ENCODE measurements at places on chromosomes 7 and 10.

DNA sequence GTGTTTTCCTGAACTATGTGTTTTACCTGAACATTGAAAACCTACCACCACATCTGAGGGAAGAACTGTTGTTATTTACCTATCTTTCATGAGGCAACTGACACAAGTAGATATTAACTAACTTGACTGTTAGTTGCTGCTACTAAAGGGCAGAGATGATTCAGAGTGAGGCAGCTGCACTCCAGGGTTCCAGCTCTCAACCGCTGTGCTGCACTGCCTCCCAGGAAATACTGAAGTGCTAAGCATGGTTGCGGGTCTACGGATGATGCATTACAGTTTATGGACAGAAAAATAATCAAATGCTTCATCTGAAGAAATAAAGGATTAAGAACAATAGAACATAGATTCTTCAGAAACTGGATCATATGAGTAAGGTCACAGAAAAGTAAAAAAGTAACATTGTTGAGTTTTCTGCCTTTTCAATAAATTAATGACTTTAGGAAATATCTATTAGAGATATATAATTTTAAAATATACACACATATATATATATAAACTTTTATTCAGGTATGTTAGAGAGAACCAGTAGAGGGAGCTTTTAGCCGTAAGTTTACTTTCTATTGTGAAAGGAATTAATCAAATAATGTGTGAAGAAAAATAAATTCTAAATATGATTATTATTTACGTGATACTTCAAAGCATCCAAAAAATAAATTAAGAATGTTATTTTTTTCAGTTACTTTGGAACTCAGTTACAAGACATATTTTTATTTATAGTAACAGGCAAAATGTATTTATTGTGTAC lies 620.0 kb downstream of the CNTNAP2 start:
- no peak for DNase-seq

DNA sequence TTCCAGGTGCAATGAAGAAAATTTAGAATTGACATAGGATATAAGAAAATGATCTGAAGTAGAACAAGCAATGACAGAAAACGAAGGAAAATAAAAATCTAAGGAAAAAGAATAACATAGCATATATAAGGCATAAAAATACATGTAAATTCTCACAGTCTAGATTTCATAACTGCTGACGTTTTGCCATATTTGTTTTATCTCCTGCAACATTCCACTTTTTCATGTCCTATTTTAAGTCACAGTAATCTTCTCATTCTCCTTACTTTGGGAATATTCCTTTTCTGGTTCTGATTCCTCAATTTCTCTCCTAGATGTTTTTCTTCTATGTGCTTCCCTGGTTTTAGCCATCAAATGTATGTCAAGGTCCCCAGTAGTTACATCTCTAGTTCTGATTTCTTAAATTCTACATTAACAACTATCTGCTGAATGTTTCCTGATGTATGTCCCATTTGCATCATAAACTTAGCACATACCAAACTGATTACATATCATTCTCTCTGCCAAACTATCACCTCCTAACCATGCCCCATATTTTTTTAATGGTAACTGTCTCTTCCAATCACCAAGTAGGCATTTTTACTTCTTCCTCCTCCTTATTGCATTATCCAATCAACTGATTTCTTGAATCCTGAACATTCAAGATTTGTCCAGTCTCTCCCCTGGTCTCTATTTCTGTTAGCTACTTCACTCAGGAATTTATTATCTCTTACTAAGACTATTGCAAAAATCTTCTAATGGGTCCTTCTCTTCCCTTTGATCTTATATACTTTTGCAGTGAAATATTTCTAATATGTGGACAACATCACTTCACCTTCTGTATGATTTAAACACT lies 171.3 kb downstream of the DNAJC1 start:
- no peak for DNase-seq

- no peak for DNase-seq
Measured at GRCh38 chr7:12064586-12065127, 146.4 kb upstream of the TMEM106B start.

DNA sequence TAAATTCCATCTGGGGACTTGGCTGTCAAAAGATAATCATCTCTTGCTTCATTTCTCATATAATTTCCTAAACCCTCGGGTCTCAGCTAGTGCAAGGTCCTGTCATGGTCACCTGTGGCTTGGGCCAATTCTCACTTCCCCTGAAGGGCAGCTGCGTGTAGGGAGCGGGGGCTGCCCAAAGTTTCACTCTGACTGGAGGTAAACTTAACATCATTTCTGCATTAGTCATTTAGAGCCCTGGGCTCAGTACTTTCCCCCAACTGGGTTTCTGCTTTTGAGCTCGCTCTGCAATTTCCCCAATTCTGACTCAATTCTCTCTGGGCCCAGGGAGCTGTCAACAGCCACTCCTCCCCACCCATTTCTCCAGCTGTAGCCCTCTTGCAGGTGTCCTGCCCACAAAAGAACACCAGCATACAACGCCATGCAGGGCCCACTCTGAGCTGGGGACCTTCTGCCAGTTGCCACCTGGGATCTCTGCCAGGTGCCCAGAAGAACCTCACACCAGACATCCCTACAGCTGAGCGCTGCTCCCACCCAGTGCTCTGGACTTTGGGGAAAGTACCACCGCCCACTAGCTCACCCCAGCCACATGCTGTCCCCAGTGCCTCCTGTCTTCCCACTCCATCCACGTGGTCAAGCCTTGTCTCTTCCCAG lies 37.9 kb downstream of the VOPP1 start:
- DNase-seq: no peak

DNA sequence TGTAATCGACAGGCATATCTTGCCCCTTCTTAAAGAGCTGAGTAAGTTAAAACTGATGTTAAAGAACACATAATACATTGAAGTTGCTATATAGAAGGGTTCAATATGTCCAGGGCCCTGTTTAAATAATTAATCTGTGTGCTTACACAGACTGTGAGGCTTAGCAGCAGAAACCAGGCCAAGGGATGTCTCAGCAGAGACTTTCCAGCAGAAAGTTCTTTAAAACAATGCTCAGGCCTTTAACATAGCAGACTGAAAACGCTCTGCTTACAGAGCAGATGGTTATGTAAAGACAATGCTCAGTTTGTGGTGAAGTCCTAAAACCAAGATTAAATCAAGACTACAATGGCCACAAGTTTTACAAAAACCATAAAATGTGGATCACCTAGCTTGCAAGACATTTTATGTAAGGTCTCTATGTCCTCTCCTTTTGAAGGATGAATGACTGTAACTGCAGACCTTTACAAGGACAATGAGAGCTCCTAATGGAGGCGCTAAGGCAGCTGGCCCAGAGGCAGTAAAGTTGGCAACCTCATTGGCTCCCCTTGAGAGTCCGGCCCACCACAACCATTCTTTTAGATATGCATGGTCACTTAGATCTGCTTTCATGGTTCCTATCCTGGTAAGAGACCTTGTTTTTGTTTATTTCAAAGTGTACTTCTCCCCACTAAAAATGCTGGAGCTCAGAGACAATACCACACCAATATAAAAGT lies 56.3 kb downstream of the FZD1 start:
- no peak for DNase-seq

DNA sequence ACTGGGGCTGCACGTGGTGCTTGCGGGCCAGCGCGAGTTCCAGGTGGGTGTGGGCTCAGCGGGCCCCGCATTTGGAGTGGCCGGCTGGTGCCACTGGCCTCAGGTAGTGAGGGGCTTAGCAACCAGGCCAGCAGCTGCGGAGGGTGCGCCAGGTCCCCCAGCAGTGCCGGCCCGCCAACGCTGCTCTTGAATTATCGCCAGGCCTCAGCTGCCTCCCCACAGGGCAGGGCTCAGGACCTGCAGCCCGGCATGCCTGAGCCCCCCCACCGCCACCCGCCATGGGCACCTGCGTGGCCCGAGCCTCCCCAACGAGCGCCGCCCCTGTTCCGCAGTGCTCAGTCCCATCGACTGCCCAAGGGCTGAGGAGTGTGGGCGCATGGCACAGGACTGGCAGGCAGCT lies 185.4 kb downstream of the TPK1 start:
- no peak for DNase-seq

GRCh38 chr7:65938336-65938895 lies 43.6 kb downstream of the GUSB start:
- DNase-seq: no peak

DNA sequence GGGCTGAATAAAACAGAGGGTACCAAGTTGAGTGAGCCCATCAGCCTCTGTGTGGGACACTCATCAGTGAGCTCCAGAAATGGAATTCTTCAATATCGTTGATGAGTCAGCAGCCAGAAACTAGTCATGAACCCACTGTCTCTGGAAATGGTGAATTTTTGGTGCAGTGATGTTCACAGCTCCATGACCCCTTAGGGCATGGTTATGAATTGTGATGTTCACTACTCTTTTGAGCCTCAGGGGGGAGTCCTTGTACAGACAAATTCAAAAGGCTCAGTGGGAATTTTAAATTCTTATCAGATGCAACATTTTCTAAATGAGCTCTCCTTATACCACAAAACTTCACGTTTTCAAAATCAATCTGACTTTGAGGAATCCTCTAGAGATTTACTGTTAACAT lies 335.7 kb downstream of the PHTF2 start:
- no peak for DNase-seq

DNA sequence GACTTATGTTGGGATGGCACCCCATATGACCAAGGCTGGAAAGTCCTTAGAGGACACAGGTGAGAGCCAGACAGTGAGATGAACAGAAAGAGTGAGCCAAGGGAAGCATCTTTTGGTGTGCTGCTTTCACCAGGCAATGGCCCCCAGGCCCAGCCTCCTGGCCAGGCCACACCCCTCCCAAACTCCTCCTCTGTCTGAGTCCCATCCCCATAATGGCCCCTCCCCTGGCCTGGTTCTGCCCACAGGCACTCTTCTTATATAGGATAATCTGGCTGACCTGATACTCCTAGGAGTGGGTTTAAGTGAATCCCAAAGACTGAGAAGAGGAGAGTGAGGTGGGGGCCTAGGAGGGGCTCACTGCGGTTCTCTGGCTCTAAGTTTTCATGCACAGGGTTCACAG lies 252.5 kb downstream of the RPS24 start:
- no peak for DNase-seq

GRCh38 chr10:125815764-125816163 lies 7.3 kb downstream of the UROS start:
- DNase-seq: no peak

GRCh38 chr10:32327364-32327691 lies 19.6 kb downstream of the EPC1 start:
- no peak for DNase-seq

- DNase-seq: no peak
Measured at GRCh38 chr7:112023282-112023681, 182.9 kb downstream of the DOCK4 start.

- no peak for DNase-seq
Measured at GRCh38 chr7:76185187-76185896, 16.4 kb upstream of the SRRM3 start.

DNA sequence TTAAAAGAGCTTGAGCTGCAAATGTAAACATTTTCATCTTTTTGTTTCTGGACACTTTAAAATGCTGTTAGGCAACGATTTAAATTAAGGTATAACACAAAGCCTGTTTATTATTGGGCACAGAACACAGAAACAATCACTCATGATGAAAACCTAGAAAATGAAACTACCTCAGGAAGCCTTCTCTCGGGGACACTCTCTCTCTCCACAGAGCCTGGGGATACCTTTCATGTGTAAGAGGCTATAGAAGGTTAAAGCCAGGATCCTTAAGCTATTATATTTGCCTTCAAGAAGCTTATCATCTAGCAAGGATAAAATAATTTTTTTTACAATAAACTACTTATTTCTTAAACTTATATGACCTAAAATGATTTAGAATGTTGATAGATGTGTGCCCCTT lies 194.1 kb downstream of the SKAP2 start:
- DNase-seq: no peak

DNA sequence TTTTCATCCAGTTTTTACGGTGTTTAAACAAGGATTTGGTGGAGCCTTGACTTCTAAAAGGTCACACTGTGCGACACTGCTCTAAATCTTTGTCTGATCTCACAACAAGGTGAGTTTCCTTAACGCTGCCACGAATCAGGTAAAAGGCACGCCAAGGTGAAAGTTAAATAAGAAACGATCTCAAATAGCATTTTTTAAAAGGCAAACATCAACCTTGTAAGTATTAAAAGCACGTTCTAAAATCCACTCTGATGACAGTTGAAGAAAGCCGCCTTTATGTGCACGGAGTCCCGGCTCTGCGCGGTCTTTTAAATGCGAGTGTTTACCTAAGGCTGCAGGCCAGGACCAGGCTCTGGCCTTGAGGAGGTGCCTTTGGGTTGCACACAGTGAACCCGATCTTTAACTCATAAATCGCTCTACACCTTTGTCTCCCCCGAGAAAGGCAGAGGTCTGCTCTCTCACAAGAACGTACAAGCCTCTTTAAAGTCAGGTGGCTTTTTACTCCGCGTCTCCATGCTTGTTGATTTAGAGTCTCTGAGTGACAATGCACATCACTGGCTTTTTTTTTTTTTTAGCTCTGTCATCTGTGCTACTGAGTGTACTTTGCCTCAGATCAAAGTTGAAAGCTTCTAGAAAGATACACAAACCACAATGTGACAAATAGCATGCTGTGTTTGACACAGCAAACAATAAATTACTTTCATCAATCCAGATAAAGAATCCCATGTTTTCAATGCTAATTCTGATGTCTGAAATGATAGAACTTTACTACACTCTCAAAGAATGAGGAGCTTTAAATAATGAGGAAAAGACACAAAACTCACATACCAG lies 25.9 kb upstream of the RNF32 start:
- DNase-seq: no peak

- no peak for DNase-seq
Measured at GRCh38 chr7:64877714-64878610, 25.1 kb upstream of the ZNF273 start.

GRCh38 chr7:22174574-22174953 lies 182.4 kb downstream of the RAPGEF5 start:
- DNase-seq: no peak

DNA sequence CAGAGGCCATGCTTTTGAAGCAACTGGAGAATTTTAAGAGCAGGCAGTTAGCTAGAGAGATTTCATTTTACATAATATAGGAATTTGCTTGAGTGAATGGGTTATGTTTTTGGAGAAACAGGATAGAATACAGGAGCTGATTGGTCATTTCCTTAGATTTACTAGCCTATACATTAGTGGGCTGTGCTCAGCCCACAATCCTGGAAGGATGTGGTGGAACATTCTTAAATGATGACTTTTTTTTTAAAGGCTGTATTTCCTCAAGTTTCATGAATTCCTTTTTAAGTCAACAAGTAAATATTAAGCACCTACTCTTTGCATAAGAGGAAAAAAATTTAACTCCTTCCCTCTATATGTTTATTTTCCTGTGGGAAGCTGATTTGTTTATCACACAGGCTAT lies 314.4 kb upstream of the BMPER start:
- no peak for DNase-seq

DNA sequence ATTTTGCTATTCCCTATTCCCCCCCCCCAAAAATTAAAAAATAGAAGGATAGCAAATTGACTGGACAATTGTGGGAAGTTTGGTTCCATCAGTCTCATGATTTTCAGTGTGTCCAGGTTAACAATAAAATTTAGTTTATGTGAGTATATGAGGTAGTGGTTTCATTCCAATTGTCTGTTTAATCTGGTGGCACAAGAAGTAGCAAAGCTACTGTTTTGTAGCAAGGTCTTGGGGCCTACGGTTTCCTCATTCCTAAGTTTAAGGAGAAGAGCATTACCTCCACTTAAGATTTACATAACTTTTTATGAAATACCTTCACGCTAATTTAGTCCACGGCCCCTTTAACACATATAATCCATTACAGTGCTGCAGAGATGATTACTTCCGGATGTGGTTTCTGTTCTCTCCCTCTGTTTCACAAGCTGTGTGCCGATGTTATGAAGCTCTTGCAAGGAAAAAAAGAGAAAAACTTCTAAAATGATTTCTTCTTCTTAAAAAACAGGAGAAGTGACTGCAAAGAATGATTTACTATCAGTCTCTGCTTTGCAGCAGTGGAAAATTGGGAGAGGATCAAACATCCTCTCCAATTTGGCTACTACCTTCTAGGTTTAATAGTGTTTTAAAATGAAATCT lies 32.7 kb upstream of the NPVF start:
- DNase-seq: no peak
